Melanocyte of skin (primary cell): ENCODE measurements at places on chromosomes 7 and 10. TPM values are rescaled to one million over a fixed set of nuclear protein-coding genes. Genes with fewer than 3 reads are reported as not detected.

Gene PGAM1
- 564 and 625 TPM in 2 replicates for total RNA-seq

Gene SFR1
- 9.3 and 13.9 TPM in 2 replicates for total RNA-seq

Gene PKD2L1
- not detected in 2 replicates for total RNA-seq

Gene GOLGA7B
- total RNA-seq: 5.4 and 7.7 TPM in 2 replicates

Gene GIMAP1
- total RNA-seq: not detected in 2 replicates

Gene PTPRZ1
- 10.3 and 10.9 TPM in 2 replicates for total RNA-seq

Gene IFIT1
- total RNA-seq: 177 and 513 TPM in 2 replicates

Gene NKX2-3
- not detected in 2 replicates for total RNA-seq

Gene DOCK4
- total RNA-seq: 8.3 and 10.5 TPM in 2 replicates

Gene CCL24
- total RNA-seq: 0.73 TPM in 1 of 2 replicates, not detected in the other

Gene ACTL6B
- total RNA-seq: not detected in 2 replicates

Gene CREB3L2
- 23.6 and 31.3 TPM in 2 replicates for total RNA-seq

Gene TMEM273
- total RNA-seq: not detected in 2 replicates

Gene LRIT1
- total RNA-seq: not detected in 2 replicates

Gene SYT15
- total RNA-seq: under 0.01 TPM in 1 of 2 replicates, not detected in the other
